Gastroesophageal sphincter (tissue), 4 donors: ENCODE measurements at places on chromosomes 4 and X. TPM values are rescaled to one million over a fixed set of nuclear protein-coding genes. Genes with fewer than 3 reads are reported as not detected.

The SH3BP2 gene
- total RNA-seq, result 26.8 TPM

GRCh38 chr4:71231129-71232055 is 107.4 kb upstream of the SLC4A4 start:
- peak; percentile 55 for ATAC-seq

The PDE6B gene
- total RNA-seq, result 2.5 TPM

The FAT1 gene
- total RNA-seq, result 197 TPM

DNA sequence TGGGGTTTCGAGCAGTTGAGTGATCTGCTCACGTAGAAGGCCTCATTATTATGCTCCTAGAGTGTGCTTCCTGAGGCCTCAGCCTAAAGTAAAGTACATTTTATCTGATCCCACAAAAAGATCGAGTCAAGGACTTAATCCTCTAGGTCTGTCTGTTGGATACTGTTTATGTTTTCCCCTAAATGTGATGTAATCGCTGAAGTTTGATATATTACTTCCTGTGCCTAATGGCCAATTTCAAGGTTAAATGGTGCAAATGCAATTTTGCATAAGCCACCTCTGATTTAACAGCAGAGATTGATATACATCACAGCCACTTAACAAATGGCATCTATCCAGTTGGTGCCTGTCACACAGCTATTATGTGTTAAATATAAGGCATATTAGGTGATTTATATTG is 19.4 kb upstream of the SERTM2 start:
- ATAC-seq, result no peak

DNA sequence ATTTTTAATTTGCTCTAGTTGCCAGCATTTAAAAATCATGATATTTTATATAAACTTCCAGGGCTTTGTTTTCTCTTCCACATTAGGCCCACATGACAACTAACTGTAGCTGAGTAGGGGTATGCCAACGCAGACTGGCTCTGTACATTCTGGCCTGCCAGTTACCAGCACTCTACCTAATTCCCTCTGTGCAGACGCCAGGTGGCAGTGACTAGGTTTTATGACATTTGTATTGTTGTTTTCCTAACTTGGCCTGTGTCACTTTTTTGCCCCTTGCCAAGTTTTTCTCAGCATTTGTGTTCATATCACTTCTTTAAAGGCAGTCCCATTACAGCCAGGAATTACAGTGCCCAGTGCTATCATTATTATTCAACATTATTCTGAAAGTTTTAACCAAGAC is 347.5 kb downstream of the NKX6-1 start:
- ATAC-seq, result no peak

GRCh38 chrX:70436343-70436742 is 8.3 kb upstream of the DLG3 start:
- ATAC-seq, result no peak

DNA sequence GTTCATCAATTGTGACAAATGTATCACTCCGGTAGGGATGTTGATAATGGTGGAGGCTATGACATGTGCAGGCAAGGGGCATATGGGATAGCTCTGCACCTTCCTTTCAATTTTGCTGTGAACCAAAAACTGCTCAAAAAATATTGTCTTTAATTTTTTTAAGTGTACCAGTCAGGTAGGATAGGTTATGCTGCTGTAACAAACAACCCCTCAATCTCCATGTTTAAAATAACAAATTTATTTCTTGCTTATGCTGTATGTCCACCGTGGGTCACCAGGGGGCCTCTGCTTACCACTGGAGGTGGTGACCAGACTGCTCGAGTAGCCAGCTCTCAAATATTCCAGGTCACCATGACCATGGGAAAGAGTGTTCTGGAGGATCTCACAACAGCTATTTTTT is 23.4 kb upstream of the MSX1 start:
- no peak for ATAC-seq

DNA sequence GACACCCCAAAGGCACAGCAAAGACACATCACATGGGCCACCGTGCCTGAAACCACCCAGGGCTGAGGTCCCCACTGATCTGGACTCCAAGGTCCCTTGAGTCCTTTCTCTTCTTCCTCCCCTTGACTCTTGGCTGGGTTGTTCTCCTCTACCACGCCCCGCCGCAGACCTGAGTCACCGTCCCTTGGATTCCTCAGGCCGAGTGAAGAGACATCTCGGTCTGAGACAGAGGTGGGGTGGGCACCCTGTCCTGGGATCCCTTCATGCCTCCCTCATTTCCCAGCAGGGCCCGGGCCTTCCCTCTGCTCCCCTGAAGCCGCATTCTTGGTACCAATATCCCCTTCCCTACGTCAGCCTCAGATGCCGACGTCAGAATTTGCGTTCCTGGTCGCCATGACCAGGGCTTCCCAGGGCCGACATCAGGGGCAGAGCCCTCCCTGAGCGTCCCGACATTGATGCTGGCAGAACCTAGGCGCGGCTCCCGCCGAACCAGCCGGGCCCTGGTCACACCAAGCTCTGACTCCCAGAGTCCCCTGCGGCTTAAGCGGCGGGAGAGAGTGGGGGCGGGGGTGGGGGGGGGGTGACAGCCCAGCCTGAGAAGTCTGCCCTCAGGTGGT is 498 bp downstream of the MAGEA10 start:
- no peak for ATAC-seq

DNA sequence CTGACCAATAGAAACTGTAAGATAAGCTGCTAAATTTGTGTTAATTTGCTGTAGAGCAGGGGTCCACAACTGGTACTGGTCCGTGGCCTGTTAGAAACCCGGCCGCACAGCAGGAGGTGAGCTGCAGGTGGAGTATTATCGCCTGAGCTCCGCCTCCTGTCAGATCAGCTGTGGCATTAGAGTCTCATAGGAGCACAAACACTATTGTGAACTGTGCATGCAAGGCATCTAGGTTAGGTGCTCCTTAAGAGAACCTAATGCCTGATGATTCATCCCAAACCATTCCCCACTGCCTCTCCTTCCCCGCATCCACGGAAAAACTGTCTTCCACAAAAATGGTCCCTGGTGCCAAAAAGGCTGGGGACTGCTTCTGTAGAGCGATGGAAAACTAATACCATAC is 19.7 kb downstream of the FBXW7 start:
- no peak for ATAC-seq

GRCh38 chr4:152454398-152455011 is 81.4 kb downstream of the FBXW7 start:
- ATAC-seq, result no peak

GRCh38 chr4:114087596-114088230 is 108.3 kb upstream of the ARSJ start:
- no peak for ATAC-seq

GRCh38 chr4:128471576-128471975 is 184.0 kb upstream of the PGRMC2 start:
- ATAC-seq, result no peak

GRCh38 chr4:66911880-66912279 is 633.4 kb downstream of the CENPC start:
- no peak for ATAC-seq

DNA sequence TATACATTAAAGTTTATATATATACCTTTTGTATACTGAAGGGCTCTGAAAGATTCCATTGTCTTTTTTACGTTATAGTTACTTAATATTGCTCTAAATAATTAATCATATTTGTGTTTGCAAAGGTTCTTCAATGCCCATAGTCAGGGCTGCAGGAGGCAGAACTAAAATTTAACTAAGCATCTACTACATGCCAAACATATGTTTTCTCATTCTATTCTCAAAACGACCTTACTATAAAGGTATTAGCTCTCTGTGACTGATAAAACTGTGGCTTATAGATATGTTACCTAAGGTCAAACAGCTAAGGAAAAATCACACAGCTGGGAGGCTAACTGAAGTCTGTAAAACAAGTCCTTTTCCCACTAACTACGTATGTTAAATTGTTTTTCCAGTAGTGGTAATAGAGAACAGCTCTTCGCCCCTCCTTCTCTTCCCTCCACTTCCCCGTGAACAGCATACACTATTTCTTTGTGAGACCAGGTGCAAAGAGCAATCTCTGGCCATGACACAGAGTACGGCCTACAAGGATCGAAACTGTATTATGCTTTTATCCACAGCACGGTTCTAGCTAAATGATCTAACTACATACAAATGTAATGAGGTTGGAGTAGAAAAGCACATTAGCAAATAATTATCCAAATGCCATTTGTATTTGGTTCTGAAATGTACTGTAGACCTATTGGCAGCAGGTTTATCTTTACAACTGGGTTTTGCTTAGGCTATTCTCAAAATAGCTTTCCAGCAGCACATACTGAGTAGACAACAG is 1.7 kb downstream of the CNOT6L start:
- no peak for ATAC-seq

DNA sequence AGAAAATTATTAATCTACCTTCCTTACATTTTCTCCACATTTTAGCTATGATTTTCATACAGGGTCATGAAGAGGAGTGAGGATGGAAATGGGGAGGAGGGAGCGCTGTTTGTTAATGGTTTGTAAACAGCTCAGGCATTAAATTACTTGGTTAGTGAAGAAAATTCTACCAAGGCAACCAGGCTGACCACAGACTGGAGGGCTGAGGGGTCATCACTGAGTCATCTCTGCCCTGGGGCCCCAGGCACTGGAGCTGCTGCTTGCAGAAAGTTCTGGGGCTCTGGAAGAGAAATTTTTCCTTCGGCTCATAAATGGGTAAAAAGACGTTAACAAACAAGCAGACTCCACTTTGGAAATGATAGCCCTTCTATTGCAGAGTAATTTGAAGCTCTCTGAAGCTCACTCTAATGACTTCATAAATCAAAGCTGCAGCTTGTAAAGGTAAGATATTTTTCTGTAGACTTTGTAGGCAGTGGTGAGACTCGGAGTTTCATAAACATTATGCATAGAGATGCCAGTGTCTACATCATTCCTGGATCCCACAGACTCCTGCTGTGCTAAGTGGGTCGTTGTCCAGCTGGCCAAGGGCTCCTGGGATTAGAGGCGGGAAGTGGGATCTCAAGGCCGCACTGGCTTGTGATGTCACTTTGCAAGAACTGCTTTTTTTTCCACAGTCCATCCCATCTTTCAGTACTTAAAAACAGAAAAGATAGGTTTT is 159.6 kb downstream of the PTTG2 start:
- no peak for ATAC-seq

The SCD5 gene
- 19.8 TPM for total RNA-seq

GRCh38 chr4:73964862-73965611 is 16.8 kb downstream of the PF4 start:
- ATAC-seq, result no peak

GRCh38 chrX:110698696-110699095 is 96.9 kb downstream of the CHRDL1 start:
- ATAC-seq, result no peak

GRCh38 chr4:57691370-57691769 is 581.2 kb upstream of the IGFBP7 start:
- no peak for ATAC-seq
